ENCODE measurements at places on chromosomes 1 and 21.

GRCh38 chr1:2272686-2273400 lies 44.7 kb downstream of the SKI start:
- DNase-seq, result no peak

GRCh38 chr1:55622074-55622473 lies 406.9 kb upstream of the USP24 start:
- DNase-seq, result no peak

DNA sequence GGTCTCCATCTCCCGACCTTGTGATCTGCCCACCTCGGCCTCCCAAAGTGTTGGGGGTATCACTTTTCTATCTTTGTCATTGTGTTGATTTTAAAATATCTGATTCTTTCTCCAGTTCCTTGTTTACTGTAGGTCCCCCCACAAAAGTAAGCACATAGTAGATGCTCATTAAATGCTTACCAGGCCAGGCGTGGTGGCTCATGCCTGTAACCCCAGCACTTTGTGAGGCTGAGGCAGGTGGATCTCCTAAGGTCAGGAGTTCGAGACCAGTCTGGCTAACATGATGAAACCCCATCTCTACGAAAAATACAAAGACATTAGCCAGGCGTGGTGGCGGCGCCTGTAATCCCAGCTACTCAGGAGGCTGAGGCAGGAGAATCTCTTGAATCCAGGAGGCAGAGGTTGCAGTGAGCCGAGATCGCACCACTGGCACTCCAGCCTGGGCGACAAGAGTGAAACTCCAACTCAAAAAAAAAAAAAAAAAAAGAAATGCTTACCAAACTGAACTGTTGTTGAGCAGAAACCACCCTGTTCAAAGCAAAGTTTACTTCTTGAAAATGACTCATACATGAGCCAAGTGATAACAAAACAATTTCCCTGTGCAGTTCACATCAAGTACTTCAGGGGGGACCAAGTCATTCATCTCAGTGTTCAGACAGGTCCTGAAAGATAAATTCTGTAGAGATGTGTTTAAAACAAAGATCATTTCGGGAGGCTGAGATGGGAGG lies 24.3 kb upstream of the NID1 start:
- no peak for DNase-seq

- no peak for DNase-seq
Measured at GRCh38 chr1:55257958-55258357, 42.8 kb upstream of the USP24 start.

DNA sequence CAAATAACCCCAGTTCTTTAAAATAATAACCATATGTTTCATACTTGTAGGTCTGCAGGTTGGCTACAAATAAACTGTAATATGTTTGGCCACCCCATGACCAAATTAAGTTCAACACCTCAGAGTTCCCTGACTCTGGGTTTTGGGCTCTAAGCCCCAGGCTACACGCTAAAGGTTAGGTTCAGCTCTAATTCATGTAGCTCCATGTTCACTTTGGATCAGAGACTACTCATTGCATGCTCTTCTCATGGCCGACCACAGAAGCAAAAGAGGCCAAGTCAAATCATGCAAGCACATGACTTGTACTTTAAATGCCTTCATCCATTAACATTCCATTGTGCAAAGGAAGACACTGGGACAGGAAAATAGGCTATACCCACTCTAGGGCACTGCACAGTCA lies 66.2 kb downstream of the MRPL39 start:
- DNase-seq, result no peak

DNA sequence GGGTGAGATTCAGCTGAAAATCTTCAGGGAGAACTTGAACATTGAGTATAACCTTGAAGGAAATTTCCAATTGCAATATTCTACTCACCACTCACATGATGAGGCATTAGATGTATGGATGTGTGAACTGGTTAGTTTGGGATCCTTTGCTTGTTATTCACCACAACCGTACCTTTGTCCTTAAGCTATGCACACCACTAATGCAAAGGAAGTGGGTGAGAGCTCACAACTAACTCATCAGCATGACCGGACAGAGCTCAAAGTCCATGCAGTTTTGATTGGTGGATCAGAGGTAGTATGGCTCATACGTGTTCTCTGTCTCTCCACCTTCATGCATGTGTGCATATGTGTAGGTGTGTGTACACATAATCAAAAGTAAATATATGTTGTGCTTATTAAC lies 43.5 kb upstream of the MROH9 start:
- DNase-seq, result no peak

DNA sequence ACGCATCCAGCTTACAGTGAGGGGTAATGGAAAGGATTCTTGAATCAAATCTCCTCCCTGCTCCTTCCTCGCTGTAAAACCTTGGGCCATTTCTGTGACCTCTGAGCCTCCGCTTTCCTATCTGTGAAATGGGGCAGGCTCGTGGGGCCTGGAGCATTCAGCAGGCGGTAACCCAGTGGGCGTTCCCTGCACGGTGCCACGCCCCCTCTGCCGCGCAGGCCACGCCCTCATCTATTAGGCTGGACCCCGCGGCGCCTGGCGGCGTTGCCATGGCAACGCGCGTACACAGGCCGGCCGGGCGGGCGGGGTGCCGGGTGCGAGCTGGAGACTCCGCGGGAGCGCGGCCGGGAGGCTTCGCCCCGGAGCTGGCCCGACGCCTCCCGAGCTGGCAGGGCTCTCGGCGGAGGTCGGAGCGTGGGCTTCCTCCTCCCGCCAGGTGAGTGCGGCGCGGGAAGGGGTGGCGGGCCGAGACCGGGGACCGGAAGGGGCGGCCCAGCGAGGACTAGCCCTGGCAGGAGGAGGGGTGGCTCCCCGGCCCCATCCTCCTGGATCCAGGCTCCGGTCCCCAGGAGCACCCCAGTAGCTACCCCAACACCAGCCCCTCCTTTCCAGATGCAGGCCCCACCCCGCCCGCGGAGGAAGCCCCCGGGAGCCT lies at the start of gene FHAD1:
TSS of gene FHAD1 (plus strand) at position 264 of the 655 bp plus-strand sequence. CDS start 4,562 bp downstream, outside the sequence.
- no peak for DNase-seq
